ENCODE measurements at places on chromosomes 4 and X. TPM values are rescaled to one million over a fixed set of nuclear protein-coding genes. Genes with fewer than 3 reads are reported as not detected.

- DNase-seq: no peak
Measured at GRCh38 chrX:109274806-109275205, 207.1 kb downstream of the GUCY2F start.

GRCh38 chr4:156158747-156159146 is 205.1 kb upstream of the CTSO start:
- no peak for DNase-seq

DNA sequence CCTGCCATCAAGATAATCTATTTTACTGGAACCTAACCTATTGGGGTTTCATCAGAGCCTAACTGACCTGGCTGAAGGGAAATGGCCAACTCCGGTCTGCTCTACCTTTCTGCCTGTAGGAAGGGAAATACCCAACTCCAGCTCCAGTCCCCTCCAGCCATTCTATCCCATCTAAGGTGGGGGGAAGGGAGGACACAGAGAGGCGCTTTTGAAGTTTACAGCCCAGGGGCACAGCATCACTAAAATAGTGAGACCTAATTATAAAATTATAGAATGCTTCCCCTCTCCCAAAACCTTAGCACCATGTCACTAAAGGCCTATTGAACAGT is 27.8 kb upstream of the ACSL4 start:
- no peak for DNase-seq

The TNMD gene
- not detected for polyA plus RNA-seq

GRCh38 chrX:129769467-129770154 is 10.1 kb upstream of the SASH3 start:
- DNase-seq: peak; percentile 74

DNA sequence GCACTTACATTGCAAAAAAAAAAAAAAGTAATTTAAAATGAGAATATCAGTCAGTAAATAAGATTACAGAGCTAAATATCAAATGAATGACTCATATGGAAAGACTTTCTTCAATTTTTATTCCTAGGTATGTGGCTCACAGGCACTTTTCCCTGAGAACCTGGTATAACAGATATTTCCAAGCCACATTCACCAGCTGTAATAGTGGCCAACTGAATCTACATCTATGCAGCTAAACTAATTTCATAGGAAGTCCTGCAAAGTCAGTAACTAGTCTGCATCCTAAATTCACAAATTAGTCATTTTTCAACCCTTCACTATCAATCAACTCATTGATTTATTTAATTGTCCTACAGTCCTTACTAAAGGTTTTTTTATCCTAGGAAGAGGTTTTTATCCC is 5.6 kb downstream of the PDE5A start:
- DNase-seq: no peak

GRCh38 chrX:23383411-23383810 is 48.8 kb downstream of the PTCHD1 start:
- no peak for DNase-seq

- DNase-seq: peak; percentile 20
Measured at GRCh38 chrX:8783097-8783713, 18.0 kb downstream of the FAM9A start.

- DNase-seq: no peak
Measured at GRCh38 chrX:19005909-19006308, 22.0 kb upstream of the PHKA2 start.

- peak; percentile 52 for DNase-seq
Measured at GRCh38 chrX:79081895-79082512, 62.5 kb upstream of the GPR174 start.

- DNase-seq: no peak
Measured at GRCh38 chrX:147803948-147804347, 107.8 kb upstream of the FMR1 start.

The SPANXC gene
- polyA plus RNA-seq: not detected

DNA sequence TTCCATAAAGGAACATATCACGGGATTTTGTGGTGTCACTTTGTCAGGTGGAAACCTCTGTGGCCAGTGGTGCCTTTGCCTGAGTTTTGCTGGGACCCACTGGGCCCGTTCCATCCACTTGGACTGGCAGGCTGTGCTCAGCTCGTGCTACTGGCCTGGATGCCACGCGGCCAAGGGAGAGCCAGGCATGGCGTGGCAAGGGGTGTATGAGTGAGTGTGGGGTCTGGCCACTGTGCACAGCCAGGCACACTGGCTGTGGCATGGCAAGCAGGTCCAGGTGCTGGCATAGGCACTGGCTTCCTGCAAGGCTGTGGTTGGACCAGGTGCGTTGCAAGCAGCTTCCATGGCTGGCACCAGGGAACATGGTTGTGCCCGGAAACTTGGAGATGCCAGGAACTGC is 60.8 kb downstream of the TBCK start:
- no peak for DNase-seq

The HSD17B13 gene
- not detected for polyA plus RNA-seq

The DMRTC1 gene
- polyA plus RNA-seq: not detected

- DNase-seq: no peak
Measured at GRCh38 chr4:70239131-70239883, 3.1 kb upstream of the CSN3 start.

GRCh38 chr4:41039317-41039716 is 175.0 kb downstream of the APBB2 start:
- DNase-seq: no peak

- DNase-seq: no peak
Measured at GRCh38 chrX:95290455-95290854, 1394.2 kb upstream of the DIAPH2 start.

The STOX2 gene
- polyA plus RNA-seq: not detected

DNA sequence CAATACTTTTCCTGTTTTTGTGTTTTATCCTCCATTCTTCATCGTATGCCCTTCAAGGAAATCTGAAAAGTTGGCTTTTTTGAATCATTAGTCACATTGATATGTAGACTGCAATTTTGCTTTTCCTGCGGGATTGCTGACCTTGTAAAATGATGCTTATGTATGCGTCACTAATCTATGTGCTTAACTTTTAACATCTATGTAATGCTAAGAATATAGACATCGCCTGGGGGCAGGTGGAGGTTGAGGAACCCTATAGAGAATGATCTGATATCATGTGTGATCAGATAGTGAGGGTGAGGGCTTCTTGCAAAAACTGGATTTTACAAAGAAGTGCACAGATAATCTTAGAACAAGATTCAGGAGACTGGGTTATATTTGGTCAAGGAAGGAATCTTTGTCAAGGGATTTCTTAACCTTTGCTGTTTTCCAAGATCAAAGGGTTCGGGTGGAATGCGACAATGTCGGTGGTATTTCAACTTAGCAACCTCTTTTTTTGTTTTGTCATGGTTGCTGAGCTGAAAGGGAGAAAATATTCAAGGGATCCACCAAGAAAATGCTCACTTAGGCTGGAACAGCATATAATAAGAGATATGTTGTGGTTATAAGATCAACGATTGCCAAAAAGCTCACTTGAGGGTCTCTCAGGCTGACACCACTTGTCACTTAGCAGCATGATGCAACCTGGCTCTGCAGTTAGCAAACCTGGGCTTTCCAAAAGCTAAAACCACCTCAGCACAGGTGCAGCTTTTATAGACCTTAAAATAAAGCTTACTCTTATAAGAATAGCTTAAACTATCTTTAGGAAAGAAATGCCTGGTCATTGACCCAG is 70.6 kb upstream of the PUDP start:
- no peak for DNase-seq

DNA sequence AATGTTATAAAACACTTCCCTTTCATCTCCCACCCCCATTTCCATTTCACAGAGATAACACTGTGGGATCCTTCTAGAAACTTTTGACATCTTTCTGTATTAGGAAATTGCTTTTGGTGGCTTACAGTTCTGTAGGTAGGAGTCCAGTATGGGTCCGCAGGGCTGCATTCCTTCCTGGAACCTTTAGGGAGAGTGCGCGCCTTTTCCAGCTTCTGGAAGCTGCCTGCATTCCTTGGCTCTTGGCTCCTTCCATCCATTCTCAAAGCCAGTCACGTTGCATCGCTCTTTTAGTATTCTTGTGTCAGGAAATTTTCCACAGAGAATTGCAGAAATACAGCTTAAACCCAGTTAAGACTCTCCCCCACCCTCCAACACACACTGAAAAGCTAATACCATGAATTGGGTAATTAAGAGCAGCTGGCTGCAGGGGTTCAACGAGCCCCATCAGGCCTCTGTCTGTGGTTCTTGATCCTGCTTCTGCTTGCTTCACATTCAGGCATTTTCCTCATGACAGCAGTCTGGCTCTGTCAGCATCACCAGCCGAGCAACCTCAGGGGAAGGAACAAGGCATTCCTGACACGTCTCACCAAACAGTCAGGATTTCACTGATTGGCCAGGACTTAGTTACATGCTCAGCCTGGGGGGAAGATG is 48.8 kb downstream of the SEPTIN11 start:
- no peak for DNase-seq

The ELOVL6 gene
- 2.6 TPM for polyA plus RNA-seq

DNA sequence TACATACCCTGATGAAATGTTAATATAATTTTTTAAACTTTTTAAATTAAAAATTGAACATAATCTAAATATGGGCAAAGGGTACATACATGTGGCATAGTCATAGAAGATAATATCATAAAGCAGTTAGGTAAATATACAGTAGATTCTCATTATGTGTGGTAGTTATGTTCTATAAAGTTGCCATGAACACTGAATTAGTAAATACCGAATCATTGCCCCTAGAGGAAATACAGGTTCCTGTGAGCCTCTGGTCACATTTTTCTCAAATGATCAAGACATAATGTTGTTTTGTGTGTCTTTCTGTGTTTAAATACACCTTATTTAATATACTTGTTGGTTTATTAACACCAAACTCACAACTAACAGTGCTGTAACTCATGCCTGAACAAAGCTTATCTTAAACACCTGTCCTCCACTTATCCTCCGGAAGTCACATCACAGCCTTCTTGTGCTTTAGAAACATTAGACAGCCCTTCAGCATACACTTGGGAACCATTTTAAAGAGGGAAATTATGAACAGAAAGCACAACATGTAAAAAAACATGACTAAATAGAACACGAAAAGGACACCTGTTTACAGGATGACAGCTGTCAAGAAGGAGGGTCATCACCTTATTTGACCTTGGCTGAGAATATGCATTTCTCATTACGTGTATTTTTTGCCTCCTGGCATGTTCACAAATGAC is 169.4 kb upstream of the NAP1L5 start:
- no peak for DNase-seq

The CENPU gene
- polyA plus RNA-seq: 7.2 TPM

DNA sequence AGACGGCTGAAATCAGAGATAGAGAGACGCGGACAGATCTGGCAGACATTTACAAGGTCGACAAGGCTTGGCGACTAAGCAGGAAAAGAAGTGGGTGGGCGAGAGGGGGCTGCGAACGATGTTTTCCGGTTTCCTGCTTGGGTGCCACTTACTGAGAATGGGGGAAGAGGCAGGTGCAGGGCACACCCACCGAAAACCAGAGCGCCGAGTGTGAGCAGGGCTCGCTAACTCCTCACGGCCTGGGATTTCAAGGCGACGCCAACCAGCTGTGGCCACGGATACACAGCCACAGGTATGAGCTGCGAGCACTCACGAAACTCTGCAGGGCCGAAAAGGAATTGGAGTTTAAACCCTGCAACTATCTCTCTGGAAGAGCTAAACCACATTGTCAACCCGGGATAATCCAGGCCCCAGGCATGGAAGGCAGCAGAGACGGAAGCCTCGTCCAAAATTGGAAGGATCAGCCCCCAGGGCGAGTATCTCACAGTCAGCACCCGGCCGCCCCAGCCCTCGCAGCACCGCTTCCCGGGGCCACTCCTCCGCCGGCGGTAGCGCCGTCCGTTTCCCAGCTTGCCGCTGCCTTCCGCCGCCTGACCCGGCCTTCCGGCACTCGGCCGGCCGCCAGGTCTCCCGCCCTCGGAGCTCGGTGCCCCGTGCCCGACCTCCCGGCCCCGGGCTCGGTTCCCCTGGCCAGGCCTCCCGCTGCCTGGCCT is 778 bp downstream of the CASP3 start:
- peak; percentile 58 for DNase-seq

DNA sequence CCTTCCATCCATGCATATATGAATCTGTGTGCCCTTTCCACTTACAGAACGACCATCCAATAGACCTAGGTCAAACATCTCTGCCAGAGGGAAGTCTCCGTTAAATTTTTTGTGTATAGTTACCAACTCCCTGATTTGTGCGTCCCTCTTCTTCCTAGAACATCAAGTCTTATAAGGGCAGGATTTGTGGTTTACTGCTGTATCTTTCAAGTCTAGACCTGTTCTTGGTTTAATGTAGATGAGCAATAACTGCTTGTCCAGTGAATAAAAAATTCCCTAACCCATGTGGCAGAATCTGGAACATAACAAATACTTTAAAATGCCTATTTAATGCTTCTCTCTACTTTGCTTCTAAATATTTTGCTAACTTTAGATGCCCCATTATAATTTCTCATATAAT is 988.8 kb downstream of the RAPGEF2 start:
- DNase-seq: no peak

- no peak for DNase-seq
Measured at GRCh38 chr4:21827575-21827974, 121.0 kb downstream of the KCNIP4 start.

DNA sequence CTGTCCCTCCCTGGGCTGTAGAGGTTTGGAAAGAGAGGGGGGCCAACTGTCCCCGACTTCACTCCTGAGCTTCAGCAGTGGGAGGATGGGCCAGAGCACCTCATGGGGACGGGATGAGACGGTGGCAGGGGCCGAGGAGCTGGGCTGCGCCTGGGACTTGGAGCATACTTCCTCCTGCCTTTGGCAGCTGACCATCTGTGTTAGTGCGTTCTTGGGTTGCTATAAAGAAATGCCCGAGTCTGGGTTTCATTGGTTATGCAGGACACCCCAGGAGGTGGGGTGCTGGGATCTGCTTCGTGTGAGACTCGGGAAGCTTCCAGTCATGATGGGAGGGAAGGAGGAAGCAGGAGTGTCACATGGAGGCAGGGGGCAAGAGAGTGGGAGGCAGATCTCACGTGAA is 7.4 kb downstream of the PSAPL1 start:
- DNase-seq: no peak

GRCh38 chr4:10703766-10704429 is 19.3 kb upstream of the CLNK start:
- DNase-seq: no peak

The ARSJ gene
- polyA plus RNA-seq: 0.99 TPM

DNA sequence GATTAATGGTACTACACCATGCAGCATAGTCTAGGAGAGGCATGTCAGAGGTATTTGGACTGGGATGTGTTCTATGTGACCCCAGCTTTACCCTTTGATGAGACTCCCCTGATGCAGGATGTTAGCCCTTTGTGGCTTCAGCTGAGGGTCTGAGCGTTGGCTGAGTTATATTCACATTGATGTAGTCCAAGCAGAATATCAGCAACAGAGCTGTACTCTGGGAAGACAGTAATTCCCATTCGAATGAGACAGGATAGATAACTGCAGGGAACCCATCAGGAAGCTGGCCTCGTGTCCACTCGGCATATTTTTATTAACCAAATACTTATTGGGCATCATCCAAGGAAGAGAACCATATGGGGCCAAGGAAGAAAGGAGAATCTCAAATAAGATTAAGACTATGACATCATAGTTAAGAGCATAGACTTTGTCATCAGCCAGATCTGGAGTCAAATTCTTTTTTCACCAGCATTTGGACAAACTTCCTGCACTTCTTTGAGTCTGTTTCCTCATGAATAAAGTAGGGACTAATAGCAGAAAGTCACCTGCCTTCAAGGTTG is 198.1 kb downstream of the SOWAHB start:
- DNase-seq: no peak

GRCh38 chrX:94831364-94831763 is 1157.4 kb downstream of the FAM133A start:
- DNase-seq: no peak

Measured in immature natural killer cell (primary cell).